WERI-Rb-1 (cell line): ENCODE measurements at places on chromosomes 12 and 14.

- no peak for DNase-seq
These were observed 133.2 kb downstream of the SLC35F4 start for GRCh38 chr14:57732463-57733285.

DNA sequence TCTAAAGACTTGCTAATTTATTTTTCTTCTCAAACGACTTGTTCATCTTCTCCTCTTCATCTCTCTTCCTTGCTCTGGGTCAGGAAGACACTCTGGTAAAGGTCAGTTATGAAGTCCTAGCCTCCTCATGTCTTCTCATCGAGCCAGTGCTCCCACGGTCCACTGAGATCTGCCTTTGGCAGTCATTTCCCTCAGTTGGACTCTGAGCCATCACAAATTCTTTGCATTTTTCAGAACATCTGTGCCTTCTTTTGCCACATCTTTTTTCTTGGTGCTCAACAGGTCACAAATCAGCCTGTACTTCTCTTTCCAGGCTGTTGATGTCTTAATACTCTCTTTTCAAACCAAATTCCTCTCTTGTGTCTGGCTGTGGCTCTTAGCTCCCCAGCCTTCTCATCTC lies 49.7 kb downstream of the IGF1 start:
- no peak for DNase-seq

DNA sequence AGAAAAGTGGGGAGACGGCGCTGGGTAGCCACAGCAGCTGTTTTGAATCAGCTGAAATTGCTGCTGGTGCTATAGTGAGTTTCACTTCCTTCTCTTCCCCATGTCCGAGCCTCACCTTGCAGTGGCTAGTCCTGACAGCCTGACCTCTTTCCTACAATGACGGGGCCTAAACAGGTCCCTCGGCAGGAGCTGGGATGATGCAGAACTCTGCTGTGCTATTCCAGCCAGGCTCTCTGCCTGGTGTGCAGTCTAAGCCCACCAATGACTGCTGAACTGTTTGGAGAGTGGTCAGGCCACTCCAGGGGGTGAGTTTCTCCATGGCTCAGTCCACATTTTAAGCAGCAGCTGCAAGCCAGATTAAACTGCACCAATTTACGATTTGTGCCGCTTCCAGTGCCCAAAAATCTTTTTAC lies 207.3 kb downstream of the TTC7B start:
- DNase-seq: no peak

DNA sequence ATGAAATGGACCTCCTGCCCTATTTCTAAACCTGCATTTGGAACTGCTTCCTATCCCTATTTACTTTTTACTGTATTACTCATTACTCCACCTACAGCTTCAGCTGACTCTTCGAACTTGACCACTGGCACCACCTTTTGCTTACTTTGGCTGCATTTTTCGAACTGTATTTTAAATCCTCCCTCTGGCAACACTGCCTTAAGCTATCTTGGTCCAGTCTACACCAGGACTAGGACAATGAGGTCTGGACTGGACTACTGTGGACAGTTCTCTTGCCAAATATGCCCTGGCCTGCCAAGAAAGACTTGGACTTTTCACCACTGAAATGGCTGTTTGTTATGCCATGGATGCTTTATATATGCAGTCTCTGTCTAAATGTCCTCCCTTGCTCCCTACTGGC lies 328.1 kb downstream of the BTG1 start:
- no peak for DNase-seq

DNA sequence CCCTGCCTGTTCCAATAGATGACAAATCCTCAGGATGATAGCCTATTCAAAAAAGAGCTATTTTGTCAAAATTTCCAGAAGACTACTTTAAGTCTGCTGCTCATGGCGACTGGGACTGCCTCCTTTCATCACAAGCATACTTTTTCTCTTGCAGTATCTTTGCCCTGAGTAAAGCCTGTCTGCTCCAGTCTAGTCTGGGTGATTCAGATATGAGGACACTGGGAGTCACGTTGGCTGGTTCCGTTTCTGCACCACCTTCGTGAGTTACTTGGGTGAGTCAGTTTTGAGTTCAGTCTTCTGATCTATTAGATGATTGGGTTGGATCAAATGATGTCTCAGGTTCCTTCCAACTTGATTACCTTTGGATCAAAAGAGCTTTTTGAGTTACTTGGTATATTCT lies 301.3 kb upstream of the STXBP6 start:
- no peak for DNase-seq

GRCh38 chr14:75614179-75614578 lies 35.8 kb downstream of the FLVCR2 start:
- DNase-seq: no peak

DNA sequence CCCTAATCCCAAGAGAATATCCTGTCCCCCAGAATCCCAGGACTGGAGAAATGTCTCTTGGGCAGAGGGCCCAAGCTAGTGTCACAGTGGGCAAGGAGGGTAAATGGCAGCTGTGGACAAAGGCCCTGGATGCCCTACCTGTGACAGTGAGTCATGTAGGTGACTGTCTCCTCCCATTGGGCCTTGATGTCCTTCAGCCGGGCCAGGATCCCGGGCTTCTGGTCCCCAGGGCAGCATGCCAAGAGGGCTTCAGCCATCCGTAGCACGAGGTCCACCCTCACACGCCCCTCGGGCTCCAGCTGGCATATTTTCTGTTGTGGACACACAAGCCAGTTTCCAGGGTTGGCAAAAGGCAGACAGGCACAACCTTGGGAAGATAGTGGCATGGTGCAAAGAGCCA lies 48.8 kb downstream of the SYNE3 start:
- DNase-seq: no peak

GRCh38 chr14:75470238-75470797 lies 42.5 kb downstream of the JDP2 start:
- DNase-seq: no peak

GRCh38 chr14:102189874-102190273 lies 50.2 kb downstream of the WDR20 start:
- DNase-seq: no peak

- DNase-seq: no peak
These were observed 166.7 kb downstream of the RIMBP2 start for GRCh38 chr12:130549361-130549760.

DNA sequence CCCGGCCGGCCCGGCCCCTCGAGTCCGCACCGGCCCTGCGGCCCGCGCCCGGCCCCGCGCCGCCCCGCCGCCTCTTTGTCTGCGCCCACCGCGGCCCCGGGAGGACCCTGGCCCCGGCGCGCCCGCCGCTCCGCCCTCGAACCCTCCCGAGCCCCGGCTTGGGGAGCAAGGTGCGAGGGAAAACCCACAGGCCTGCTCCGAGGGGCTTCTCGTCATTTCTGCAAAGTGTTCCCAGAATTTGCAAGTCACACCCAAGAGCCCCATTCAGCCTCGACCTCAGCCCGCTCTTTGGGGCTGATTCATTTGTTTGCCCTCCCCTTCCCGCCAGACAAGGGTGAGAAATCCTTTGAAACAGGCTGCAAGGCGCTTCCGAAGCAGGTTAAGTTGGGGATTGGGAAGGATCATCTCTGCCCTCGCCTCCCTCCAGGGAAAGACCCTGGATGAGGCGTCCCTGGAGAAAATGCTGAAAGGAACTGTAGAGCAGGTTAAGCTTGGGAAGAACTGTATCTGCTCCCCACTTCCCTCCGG lies 325 bp upstream of the CLIP1 start:
- DNase-seq: peak; percentile 58
